Sigmoid colon (tissue), 7 donors: ENCODE measurements at places on chromosomes 11 and 22.
A peak's percentile ranks its signal among the peaks of the same experiment; 100 is the strongest.

DNA sequence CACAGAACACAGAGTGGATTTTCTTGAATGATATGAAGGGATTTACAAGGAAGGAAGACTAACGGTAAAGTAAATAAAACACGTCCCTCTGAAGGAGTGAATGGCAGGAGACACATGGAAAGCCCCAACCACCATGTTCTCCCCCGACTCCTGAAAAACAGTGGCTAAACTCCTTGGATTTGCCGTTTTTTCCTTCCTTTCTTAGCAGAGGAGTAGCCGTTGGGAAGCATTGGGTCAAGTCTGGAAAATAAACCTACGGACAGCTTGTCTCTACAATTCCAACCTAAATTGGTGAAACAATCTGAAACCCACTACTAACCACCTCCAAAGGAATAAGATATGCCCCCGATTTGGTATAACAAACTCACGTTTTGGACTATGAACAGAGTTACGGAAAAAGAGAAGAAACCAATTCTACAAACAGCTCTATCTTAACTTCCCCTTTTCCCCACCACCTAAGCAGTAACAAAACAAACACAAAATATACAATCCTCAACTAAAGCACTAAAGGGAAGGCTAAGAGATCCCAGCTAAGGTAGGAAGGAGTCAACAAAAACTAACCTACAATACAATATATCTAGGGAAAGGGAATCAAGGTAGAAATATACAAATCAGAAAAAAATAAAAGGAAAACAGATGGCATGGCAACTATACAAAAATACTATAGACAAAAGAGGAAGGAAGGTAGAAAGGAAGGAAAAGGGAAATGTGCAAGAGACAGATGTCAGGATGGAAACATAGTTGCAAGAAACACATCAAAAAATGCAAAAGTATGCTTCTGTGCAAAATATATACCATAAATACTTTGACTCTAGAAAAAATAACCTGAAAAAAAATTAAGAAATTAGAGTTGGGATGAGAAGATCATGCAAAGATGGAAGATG, 43.8 kb upstream of the LYVE1 start:
- H3K27ac ChIP-seq, result peak overlapping the region; percentile 24
- H3K4me3 ChIP-seq, result no peak overlapping the region
- H3K4me1 ChIP-seq, result peaks cover 13% of the 10 kb centered on the region
- peaks cover 80% of the 10 kb centered on the region for H3K36me3 ChIP-seq

GRCh38 chr11:110428040-110428439, 1.7 kb upstream of the FDX1 start:
- no peak for DNase-seq
- no peaks in the 10 kb centered on the region for H3K4me1 ChIP-seq
- no peak overlapping the region for H3K27ac ChIP-seq
- no peak overlapping the region for H3K4me3 ChIP-seq

DNA sequence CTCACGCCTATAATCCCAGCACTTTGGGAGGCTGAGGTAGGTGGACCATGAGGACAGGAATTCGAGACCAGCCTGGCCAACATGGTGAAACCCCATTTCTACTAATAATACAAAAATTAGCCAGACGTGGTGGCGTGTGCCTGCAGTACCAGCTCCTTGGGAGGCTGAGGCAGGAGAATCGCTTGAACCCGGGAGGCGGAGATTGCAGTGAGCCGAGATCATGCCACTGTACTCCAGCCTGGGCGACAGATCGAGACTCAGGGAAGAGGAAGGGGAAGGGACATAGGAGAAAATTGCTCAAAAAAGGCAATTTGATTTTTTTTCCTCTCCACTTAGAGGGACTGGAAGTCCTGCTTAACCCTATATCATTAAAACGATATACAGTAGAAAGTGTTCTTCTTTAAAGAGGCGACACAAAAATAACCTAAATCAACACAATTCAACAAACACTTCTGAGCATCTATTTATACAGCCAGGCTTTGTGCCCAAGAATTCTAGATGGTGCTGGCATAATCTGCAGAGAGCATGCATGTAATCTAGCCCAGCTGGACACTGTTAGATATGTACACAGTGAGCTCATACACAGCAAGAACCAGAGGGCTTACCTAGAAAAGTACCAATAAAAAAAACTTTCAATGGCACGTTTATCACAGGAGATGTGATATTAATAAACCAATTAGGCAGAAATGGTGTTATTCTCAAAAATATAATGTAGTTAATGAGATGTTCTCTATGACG, 20.9 kb upstream of the DENND5A start:
- no peaks in the 10 kb centered on the region for H3K36me3 ChIP-seq
- H3K27me3 ChIP-seq, result no peaks in the 10 kb centered on the region
- no peak overlapping the region for H3K27ac ChIP-seq
- no peak overlapping the region for H3K4me3 ChIP-seq
- H3K4me1 ChIP-seq, result no peaks in the 10 kb centered on the region

- H3K36me3 ChIP-seq, result peaks cover 33% of the 10 kb centered on the region
- no peak overlapping the region for H3K4me3 ChIP-seq
- H3K27ac ChIP-seq, result no peak overlapping the region
Observed at GRCh38 chr11:65973439-65974110, 12.0 kb downstream of the SART1 start.

DNA sequence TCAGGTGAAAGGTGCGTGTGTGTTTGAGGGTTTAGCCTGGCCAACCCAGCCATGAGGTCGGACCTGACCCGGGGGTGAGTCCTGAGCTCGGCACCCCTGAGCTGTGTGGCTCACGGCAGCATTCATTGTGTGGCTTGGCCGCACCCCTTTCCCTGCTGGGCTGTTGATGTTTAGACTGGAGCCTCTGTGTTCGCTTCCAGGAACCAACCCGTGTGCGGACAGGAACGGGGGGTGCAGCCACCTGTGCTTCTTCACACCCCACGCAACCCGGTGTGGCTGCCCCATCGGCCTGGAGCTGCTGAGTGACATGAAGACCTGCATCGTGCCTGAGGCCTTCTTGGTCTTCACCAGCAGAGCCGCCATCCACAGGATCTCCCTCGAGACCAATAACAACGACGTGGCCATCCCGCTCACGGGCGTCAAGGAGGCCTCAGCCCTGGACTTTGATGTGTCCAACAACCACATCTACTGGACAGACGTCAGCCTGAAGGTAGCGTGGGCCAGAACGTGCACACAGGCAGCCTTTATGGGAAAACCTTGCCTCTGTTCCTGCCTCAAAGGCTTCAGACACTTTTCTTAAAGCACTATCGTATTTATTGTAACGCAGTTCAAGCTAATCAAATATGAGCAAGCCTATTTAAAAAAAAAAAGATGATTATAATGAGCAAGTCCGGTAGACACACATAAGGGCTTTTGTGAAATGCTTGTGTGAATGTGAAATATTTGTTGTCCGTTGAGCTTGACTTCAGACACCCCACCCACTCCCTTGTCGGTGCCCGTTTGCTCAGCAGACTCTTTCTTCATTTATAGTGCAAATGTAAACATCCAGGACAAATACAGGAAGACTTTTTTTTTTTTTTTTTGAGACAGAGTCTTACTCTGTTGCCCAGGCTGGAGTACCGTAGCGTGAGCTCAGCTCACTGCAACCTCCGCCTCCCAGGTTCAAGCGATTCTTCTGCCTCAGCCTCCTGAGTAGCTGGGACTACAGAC, 53.9 kb upstream of the PPP6R3 start:
- no peaks in the 10 kb centered on the region for H3K27me3 ChIP-seq
- peak overlapping the region; percentile 73 for H3K27ac ChIP-seq
- no peak overlapping the region for H3K4me3 ChIP-seq

- H3K27me3 ChIP-seq, result peaks cover 16% of the 10 kb centered on the region
- H3K27ac ChIP-seq, result no peak overlapping the region
- H3K4me1 ChIP-seq, result peaks cover 20% of the 10 kb centered on the region
- H3K4me3 ChIP-seq, result no peak overlapping the region
- peak; percentile 47 for DNase-seq
- H3K36me3 ChIP-seq, result no peaks in the 10 kb centered on the region
Observed at GRCh38 chr11:359181-359714, 10.1 kb upstream of the B4GALNT4 start.

DNA sequence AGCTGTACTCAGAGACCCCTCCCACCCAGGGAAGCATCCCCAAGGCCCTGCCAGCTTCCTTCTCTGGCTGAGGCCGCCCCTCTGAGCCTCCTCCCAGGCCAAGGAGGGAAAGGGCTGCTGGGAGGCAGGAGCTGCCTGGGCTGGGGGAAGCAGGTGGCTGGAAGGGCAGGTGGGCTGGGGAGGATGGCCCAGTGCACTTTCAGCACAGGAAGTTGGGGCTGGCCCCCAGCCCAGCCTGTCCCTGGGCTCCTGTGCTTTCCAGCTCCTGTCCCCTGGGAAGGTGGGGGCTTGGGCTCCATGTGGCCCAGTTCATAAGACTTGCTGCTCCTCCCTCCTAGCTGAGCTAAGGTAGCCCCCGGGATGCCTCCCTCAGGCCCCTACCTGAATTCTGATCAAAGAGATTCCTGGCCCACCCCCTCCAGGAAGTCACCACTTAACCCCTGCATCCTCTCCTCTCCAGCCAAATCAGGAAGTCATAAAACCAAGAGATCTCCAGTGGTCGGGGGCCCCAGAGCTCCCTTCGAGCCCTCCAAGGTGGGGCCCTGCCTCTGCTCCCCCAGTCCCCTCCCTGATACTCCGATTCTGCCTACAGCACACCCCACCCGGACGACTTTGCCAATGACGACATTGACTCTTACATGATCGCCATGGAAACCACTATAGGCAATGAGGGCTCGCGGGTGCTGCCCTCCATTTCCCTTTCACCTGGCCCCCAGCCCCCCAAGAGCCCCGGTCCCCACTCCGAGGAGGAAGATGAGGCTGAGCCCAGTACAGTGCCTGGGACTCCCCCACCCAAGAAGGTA, 4.9 kb downstream of the PPP1CA start:
- H3K27me3 ChIP-seq, result no peaks in the 10 kb centered on the region
- DNase-seq, result peak; percentile 67
- no peak overlapping the region for H3K4me3 ChIP-seq
- peaks cover 36% of the 10 kb centered on the region for H3K4me1 ChIP-seq
- H3K36me3 ChIP-seq, result peaks cover 63% of the 10 kb centered on the region

GRCh38 chr11:101466352-101466751, 117.5 kb downstream of the TRPC6 start:
- no peaks in the 10 kb centered on the region for H3K4me1 ChIP-seq
- H3K36me3 ChIP-seq, result no peaks in the 10 kb centered on the region
- no peak overlapping the region for H3K4me3 ChIP-seq
- H3K27me3 ChIP-seq, result no peaks in the 10 kb centered on the region
- no peak overlapping the region for H3K27ac ChIP-seq
- DNase-seq, result no peak

DNA sequence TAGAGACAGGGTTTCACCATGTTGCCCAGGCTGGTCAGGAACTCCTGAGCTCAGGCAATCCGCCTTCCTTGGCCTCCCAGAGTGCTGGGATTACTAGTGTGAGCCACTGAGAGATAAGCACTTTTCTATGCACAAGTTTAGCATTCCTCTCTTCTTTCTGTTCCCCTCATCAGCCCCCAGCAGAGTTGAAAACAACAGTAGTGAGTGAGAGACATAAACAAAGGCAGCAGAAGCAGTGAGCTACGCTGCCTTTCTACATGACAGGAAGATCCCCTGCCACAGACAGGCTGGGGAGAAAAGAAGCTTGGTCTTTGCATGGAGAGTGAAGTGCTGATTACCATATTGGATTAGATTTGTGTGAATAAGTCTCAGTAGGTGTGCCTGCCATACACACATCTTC, 392.0 kb upstream of the KIRREL3 start:
- no peaks in the 10 kb centered on the region for H3K4me1 ChIP-seq
- DNase-seq, result no peak
- no peaks in the 10 kb centered on the region for H3K36me3 ChIP-seq
- H3K27me3 ChIP-seq, result no peaks in the 10 kb centered on the region

GRCh38 chr11:117010808-117011540, 87.3 kb downstream of the SIK3 start:
- no peaks in the 10 kb centered on the region for H3K36me3 ChIP-seq
- no peak overlapping the region for H3K4me3 ChIP-seq
